Bronchus fibroblast of lung (primary cell): ENCODE measurements at places on chromosomes 13 and 19. TPM values are rescaled to one million over a fixed set of nuclear protein-coding genes. Genes with fewer than 3 reads are reported as not detected.

The HS6ST3 gene
- under 0.01 TPM in 2 replicates for total RNA-seq

The ZNF610 gene
- total RNA-seq = 1.5 and 1.8 TPM in 2 replicates

The ZNF433 gene
- total RNA-seq = 2.4 and 2.7 TPM in 2 replicates

The ERICH4 gene
- not detected in 2 replicates for total RNA-seq

The VSTM2B gene
- not detected in 2 replicates for total RNA-seq

The ACP7 gene
- total RNA-seq = 0.34 and 0.45 TPM in 2 replicates

The ING1 gene
- 15.5 and 16.5 TPM in 2 replicates for total RNA-seq

The GIPC1 gene
- total RNA-seq = 103 and 111 TPM in 2 replicates

The MLNR gene
- total RNA-seq = 0.17 TPM in 1 of 2 replicates, not detected in the other

The METTL21C gene
- not detected in 2 replicates for total RNA-seq

The ZNF121 gene
- 15.0 and 15.5 TPM in 2 replicates for total RNA-seq
